Activated naive CD4-positive, alpha-beta T cell treated with anti-CD3 and anti-CD28 coated beads, Interleukin-2, amount 10 ng/mL, durations not matched to agents 7 days and 5 days (primary cell): ENCODE measurements at places on chromosomes 2 and 18.

DNA sequence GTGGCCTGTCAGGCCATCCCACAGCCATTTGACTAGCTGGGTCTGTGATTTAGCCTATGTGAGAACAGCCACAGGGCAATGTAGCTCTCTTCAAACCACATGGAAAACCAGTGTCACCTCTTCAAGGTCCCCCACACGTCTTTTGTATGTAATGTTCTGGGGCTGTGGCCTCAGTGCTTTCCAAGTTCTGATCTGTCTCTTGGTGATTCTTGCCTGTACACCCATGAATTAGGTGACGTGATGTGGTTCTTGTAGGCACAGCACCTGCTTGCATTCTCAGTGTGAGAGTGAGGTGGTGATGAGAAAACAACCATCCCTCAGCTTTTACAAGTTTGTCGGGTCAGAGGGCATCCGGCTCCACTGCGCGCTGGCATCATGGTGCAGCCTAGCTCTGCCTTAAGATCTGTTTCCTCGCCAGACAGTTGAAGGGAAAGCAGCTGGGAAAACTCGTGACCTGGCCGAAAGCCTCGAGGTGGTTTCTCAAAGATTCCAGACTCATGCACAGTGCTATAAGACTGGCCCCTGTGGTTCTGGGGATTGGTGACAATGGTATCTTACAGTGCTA, 125.8 kb downstream of the TANC1 start:
- DNase-seq: no peak

GRCh38 chr2:134796373-134796772, 42.0 kb upstream of the ACMSD start:
- no peak for DNase-seq

- no peak for DNase-seq
Measured at GRCh38 chr18:57819671-57820460, 16.8 kb upstream of the ATP8B1 start.

DNA sequence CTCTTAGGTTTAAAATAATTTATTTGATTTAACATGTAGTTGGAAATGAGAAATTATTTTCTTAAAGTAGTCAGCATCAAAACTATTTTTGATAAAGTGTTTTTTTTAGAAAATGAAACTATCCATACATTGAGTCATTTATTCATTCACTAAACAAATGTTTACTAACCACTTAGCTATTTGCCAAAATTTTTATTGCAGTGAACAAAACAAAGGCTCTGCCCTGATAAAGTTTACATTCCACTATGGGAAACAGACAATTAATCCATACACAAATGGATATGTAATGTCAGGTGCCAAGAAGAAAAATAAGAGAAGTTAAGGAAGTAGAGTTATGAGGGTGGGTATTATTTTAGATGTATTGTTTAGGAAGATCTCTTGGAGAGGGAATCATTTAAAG, 19.1 kb upstream of the CCDC178 start:
- no peak for DNase-seq

DNA sequence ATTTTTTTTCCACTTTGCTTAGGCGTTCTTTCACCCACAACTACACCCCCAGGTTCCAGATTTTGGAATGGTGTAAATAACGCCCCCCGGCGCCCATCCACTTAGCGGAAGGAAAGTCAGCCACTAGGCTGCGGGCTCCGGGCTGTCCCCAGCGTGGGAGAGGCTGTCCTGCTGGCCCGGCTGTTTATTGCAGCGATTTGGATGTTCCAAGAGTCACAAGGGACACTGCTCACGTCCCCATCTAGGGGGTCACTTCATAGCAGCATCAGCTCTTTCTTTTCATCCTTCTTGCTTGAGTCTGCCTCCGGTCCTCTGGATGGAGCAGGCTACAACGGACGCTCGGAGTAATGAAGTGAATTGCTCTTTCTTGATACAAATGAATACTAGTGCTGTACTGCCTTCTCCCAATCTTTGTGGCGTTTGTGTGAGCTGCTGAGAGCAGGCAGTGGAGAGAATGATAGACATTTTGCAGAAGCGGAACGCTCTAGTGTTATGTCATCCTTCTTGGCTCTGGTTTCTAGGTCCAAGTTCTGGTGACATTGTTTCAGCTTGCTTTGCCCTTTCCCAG, 50.7 kb upstream of the PAIP2B start:
- peak; percentile 39 for DNase-seq
